SW 1271 (cell line): ENCODE measurements at places on chromosomes 2 and 18.

- no peak for DNase-seq
Observed at GRCh38 chr2:39486071-39486470, 49.0 kb upstream of the MAP4K3 start.

DNA sequence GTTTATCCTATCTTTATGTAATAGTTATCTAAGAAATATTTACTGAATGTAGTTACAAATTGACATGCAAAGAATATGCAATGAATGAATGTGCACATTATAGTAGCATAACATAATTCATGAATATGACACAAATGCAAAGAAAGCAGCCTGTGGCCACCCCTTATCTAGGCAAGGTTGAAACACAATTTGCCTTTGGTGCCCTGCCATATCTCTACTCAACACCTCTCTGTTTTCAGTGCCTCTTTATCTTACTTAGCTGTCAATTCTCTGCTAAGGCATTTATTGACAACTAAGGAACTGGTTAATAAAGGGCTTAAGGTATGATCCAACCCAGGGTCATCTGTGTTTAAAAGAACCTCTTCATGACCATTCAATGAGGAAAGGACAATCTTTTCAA is 18.9 kb downstream of the REV1 start:
- no peak for DNase-seq

DNA sequence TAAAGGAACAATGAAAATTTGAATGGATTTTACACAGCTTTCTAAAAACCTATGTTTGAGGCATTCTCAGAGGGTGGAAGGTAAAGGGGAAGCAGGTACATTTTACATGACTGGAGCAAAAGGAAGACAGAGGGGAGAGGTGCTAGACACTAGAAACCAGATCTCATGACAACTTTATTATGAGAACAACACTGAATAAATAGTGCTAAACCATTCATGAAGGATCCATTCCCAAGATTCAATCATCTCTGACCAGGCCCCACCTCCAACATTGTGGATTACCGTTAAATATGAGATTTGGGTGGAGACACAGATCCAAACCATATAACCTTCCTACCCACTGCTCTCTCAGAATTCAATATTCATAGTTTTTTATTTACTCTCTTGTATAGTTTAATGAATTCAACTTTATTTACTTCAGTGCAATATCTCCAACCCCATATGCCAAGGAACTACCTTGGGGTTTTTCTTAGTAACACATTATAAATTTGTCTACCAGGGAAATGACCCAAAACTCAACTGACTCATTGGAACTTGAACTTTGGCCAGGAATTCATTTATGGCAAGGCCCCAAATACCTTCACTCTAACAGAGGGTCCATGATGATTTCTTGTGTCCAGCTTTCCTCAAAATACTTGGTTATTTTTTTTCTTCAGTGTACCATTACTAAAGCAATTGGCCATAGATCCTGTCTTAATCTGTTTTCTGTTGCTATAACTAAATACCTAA is 317.8 kb downstream of the GULP1 start:
- no peak for DNase-seq

GRCh38 chr2:229206548-229206947 is 64.5 kb downstream of the PID1 start:
- no peak for DNase-seq

DNA sequence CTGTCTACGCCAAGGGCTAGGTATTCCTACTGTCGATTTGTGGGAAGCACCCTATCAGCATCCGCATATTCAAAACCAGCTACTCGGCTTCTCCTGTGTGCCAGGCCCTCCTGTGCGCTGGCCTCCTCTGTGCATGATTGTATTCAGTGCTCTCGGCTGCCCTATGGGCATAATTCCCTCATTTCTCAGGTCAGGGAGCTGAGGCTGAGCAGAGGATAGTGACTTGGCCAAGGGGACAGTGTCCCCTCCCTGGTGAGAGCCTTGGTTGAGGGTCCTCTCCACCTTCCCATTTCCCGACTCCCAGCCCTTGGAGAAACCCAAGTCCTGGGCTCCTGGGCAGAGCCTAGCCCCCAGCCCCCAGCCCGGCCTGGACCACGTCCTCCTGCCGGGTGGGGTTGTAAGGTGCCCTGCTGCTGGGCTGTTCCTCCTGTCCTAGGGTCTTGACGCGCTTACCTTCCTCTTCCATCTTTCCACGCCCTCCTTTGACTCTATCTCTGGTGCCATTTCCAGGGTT is 6.3 kb upstream of the HS6ST1 start:
- no peak for DNase-seq

DNA sequence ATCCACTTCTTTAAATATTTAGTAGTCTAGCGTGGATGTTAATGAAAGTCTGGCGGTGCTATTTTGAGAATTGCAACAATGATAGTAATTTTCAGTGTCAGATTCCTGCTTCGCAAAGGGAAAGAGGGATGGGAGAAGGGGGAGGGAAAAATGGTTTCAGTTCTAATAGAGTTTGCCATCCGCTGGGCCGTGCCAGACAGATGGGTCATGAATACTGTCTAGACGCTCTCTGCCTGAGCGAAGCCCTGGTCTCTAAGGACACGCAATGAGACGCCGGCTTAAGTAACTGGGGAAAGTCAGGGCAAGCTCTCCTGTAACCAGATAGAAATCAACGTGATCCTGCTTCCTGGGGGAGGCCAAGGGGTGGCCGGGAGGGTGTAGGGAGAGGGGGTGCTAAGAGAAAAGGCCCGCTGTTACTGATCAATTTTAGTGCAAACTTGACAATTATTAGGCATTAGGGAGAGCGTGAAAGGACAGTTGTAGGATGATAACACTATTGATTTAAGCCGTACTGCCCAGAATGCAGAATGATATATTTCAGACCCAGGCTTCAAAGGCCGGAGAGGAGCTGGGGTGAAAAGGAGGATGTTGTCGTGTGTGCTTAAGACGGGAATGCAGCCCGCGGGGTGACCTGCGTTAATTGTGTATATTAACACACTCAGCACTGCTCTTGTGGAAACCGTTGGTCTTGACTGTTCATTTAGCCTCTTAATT is 229.2 kb downstream of the LDLRAD4 start:
- no peak for DNase-seq

GRCh38 chr2:10223471-10223870 is 79.2 kb upstream of the HPCAL1 start:
- no peak for DNase-seq

- DNase-seq = no peak
Observed at GRCh38 chr2:235842941-235843340, 325.2 kb downstream of the GBX2 start.

- no peak for DNase-seq
Observed at GRCh38 chr2:203650860-203651613, 55.4 kb upstream of the CD28 start.

- no peak for DNase-seq
Observed at GRCh38 chr2:186632417-186632816, 42.6 kb downstream of the ITGAV start.

DNA sequence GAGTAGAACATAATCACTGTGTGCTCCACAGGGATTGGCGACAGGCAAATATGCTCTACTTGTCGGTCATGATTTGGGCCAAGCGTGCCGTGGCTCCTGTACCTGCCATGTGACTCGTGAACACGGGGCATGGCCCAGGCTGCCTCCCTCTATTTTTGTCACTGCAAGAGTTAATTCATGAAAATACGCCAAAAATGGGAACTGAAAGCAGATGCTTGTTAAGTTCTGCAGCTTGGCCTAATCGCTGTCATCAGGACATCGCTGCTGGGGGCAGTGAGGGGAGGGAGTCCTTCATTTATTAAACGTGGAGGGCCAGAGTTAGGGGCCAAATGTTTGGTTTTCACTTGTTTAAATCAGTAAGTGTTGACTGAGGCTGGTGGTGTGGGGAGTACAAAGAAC is 177.8 kb downstream of the BCL2 start:
- no peak for DNase-seq

DNA sequence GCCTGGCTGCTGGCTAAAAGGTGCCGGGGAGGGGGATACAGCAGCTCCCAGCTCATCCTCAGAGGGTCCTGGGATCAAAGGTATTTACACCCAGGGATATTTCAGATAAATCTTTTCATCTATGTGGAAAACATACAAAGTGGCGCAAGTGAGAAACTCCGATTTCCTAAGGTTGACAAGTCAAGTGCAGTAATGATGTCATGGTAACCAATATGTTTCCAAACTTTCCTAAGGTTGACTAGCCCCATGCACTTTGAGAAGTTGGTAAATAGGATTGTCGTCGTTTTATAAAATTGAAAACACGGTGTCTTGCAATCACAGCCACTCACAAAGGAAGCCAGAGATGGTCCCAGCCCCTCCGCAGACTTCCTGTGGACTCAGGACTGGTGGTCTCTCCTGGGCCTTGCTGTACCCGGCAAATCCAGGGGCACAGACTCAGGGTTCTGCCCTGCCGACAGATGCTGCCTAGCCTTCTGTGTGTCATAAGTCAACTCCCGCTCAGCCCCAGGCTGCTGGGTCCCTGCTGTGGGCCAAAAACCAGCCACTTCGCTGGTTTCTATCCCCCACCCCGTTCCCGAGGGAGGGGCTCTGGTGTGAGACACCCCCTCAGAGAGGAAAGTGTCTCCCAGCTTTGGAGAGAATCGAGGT is 111.2 kb upstream of the PPP1CB start:
- DNase-seq = no peak

DNA sequence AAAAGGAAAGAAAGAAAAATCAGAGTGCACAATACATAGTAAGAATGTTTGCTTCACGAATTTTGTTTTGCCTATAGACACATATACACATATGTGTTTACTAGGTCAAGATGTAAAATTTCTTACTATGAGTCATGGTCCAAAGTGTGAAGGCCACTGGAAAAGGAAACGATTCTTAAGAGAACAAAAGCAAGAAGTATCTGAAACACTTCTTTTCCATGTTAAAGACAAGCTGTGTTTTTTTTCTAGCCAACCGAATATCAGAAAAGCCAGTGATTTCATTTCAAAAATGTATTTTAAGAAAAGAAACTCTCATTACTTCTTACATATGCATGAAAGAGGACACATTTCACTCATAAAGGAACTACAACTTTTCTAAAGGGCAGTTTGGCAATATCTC is 24.9 kb downstream of the PECR start:
- DNase-seq = no peak

DNA sequence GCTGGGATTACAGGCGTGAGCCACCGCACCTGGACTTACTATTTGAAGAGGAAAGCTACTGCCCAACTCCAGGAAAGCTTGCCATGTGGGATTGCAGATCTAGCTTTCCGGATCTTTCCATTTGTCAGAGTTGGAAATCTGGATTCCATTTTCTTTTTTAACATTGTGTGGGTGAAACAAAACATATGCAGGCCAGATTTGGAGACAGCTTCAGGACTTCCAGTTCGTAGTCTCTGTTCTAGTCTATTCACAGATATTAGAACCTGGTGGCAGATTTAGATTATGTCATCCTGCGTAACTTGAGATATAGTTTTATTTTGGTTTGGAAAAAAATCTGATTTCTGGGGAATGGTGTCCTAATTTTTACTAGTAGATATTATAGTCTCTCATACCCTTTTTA is 70.5 kb downstream of the ZNF236 start:
- no peak for DNase-seq

- no peak for DNase-seq
Observed at GRCh38 chr2:222842491-222843174, 18.2 kb upstream of the ACSL3 start.

- no peak for DNase-seq
Observed at GRCh38 chr2:48874282-48874681, 118.8 kb upstream of the LHCGR start.

GRCh38 chr2:105919826-105920225 is 175.1 kb downstream of the NCK2 start:
- DNase-seq = no peak

DNA sequence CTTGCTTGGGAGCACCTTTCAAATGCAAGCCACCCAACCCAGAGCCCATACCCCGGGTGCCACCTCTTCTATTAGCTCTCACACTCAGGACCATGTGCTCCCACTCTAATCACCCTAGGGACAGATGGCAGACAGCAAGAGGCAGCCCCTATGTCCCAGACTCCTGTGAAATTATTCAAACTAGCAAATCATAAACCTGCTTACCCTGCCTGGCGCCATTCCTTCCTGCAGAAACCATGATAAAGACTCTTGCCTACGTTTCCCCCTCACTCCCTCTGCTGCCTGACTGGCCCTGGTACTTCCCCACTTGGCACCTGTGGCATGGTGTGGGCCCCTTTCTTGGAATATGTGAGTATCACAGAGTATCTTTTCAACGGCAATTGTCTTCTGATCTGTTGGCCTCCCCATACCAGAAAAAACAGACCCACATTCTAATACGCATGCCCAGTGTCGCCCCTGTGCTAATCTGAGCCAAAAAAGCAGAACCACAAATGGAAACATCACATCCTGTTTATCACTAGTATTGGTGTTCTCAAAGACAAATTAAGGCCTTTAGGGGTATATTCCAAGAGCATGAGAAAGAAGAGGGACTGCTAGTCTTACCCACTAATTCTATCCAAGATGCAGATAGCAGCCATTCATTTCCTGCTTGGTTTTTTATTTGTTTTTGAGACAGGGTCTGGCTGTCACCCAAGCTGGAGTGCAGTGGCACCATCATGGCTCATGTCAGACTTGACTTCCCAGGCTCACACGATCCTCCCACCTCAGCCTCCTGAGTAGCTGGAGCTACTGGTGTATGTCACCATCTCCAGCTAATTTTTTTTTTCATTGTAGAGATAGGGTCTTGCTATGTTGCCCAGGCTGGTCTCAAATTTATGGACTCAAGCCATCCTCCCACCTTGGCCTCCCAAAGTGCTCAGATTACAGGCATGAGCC is 44.1 kb upstream of the TTC39C start:
- no peak for DNase-seq

- no peak for DNase-seq
Observed at GRCh38 chr2:39216346-39217191, 27.2 kb downstream of the CDKL4 start.

DNA sequence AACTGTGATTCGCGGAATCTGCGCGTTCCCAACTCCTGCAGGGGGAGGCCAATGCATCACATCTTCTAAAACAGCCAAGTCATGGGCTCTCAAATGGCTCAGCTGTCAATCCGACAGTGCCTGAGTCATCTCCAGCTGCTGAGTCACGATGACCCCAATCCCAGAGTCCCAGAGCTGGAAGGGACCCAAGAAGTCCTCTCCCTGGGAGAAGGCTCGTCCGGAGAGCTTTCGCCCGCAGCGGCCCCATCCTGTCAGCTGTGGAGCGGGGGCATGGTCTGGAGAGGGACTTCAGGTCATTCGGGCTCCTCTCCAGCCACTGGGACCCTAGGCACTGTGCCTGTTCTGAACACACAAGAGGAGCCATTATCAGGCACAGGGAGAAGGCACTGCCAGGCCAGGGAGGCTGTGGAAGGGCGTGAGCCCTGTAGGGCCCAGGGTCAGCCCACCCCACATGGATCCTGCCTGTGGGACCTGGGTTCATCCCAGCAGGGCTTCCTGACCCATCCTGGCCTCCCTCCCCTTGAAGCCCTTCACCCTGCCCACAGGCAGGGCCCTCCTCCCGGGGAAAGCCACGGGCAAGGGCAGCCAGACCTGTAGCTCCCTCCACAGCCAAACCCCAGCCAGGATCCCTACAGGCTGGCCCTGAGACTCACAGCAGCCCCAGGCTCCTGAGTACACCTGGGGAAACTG is 47.6 kb upstream of the GPC1 start:
- no peak for DNase-seq
